ENCODE measurements at places on chromosomes 3 and 15. TPM values are rescaled to one million over a fixed set of nuclear protein-coding genes. Genes with fewer than 3 reads are reported as not detected.

The ACOX2 gene
- total RNA-seq = 1.5 TPM

The SCN11A gene
- not detected for total RNA-seq

The ISL2 gene
- total RNA-seq = not detected

The FOXL2NB gene
- total RNA-seq = not detected

The ITIH1 gene
- total RNA-seq = not detected

The TMEM212 gene
- total RNA-seq = not detected

The SPATA12 gene
- total RNA-seq = 0.14 TPM

The PLSCR5 gene
- total RNA-seq = not detected

The PLCB2 gene
- 1.5 TPM for total RNA-seq

The FBXW12 gene
- not detected for total RNA-seq

The TOMM70 gene
- total RNA-seq = 32.3 TPM

The C3orf20 gene
- not detected for total RNA-seq

The ZNF662 gene
- total RNA-seq = 0.83 TPM

The ACSBG1 gene
- not detected for total RNA-seq

The FAM131A gene
- 26.8 TPM for total RNA-seq

The CHRFAM7A gene
- total RNA-seq = 7.1 TPM

The NUSAP1 gene
- total RNA-seq = 109 TPM

The ATP8B4 gene
- total RNA-seq = not detected

The MOBP gene
- total RNA-seq = 0.44 TPM

The GLDN gene
- total RNA-seq = not detected

The CCR3 gene
- total RNA-seq = not detected

The TMEM39A gene
- total RNA-seq = 53.0 TPM

The LTF gene
- not detected for total RNA-seq

The CGNL1 gene
- total RNA-seq = 27.1 TPM

The COL8A1 gene
- 358 TPM for total RNA-seq

The KBTBD8 gene
- total RNA-seq = 3.2 TPM

The TUSC7 gene
- not detected for total RNA-seq

The ANKRD63 gene
- total RNA-seq = not detected

The HIGD2B gene
- total RNA-seq = not detected

The SPPL2A gene
- 80.1 TPM for total RNA-seq

The DUOXA2 gene
- total RNA-seq = not detected

The TMEM44 gene
- 115 TPM for total RNA-seq

The SIDT1 gene
- not detected for total RNA-seq

The LRRK1 gene
- 22.1 TPM for total RNA-seq

The NME9 gene
- not detected for total RNA-seq

The NPAP1 gene
- not detected for total RNA-seq

The SPCS1 gene
- 100 TPM for total RNA-seq

The KLHL6 gene
- 14.8 TPM for total RNA-seq

Data from endothelial cell of umbilical vein (primary cell).